ENCODE measurements at places on chromosomes 7 and 10.

DNA sequence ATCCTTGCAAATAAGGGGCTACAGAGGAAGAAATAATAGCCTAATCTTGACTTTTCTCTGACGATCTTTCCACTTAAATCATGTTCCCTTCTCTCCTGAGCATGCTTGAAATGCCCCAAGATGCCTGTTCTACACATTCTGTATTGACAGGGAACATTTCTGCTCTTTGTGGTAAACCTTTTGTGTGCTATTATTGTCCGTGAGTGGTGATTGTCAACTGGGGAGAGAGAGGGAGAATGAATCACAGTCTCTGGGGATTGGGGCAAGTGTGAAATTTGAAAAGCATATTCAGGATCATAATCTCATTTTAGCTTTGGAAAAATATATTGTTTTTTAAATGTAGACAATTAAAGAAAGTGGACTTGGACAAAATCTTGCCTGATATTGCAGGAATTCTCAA lies 20.6 kb downstream of the UBTD1 start:
- no peak for DNase-seq

GRCh38 chr7:128833148-128833945 lies 3.1 kb downstream of the FLNC start:
- DNase-seq, result no peak

- no peak for DNase-seq
Observed at GRCh38 chr10:92757066-92757710, 67.4 kb downstream of the HHEX start.

- DNase-seq, result no peak
Observed at GRCh38 chr10:71312811-71313789, 6.0 kb upstream of the SLC29A3 start.

- DNase-seq, result no peak
Observed at GRCh38 chr7:17998692-17999091, 29.0 kb downstream of the PRPS1L1 start.

DNA sequence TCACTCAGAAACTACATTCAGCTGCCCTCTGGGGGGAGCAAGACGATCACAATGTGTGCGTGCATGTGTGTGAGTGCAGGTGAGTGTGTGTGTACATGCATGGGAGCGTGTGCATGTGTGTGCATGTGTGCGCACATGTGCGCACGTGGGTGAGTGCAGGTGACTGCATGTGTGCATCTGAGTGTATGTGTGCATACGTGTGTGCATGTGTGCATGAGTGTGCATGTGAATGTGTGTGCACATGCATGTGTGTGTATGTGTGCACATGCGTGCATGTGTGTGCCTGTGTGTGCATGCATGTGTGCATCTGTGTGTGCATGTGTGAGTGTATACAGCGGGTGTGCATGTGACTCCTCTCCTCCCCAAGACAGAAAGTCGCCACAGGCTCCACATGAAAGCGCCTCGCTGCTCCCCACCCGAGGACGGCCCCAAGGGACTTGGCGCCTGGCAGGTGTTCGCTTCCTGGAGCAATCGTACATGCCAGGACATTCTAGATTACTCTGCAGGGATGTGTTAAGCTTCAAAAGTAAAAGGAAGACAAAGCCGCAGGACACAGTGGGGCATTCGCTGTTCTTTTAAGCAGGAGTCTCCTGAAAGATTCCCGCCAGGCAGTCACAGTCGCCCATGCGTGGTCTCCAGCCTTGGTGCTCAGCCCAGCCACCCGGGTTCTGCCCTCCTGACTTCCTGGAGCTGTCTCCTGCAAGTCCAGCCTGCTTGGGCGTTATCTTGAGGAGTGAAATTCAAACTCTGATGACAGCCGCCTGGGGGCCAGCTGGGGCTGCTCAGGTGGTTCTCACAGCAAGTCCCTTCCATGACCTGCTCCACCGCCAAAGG lies 42.0 kb upstream of the ADGRA1 start:
- DNase-seq, result no peak

DNA sequence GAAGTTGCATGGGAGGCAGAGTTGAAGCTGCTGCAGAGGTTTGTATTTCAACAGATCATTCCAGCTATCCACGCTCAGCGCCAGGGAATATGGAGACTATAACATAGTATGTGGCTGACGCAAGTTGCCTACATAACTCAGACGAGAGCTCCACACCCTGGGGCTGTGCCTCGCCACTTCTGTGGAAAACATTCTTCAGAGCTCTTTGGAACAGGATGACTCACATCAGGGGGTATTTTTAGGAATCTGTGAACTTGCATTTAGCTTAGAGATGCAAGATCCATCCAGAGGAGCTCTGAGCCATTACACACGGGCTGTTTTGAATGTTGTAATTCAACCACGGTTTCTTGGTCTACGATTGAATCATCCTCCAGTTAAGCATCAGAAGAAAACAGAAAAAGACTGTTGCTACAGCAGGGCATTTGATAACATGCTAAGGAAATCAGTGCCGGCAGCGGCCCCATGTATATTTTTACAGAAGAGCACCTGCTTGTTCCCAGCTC lies 481.5 kb upstream of the AKR1E2 start:
- DNase-seq, result no peak

DNA sequence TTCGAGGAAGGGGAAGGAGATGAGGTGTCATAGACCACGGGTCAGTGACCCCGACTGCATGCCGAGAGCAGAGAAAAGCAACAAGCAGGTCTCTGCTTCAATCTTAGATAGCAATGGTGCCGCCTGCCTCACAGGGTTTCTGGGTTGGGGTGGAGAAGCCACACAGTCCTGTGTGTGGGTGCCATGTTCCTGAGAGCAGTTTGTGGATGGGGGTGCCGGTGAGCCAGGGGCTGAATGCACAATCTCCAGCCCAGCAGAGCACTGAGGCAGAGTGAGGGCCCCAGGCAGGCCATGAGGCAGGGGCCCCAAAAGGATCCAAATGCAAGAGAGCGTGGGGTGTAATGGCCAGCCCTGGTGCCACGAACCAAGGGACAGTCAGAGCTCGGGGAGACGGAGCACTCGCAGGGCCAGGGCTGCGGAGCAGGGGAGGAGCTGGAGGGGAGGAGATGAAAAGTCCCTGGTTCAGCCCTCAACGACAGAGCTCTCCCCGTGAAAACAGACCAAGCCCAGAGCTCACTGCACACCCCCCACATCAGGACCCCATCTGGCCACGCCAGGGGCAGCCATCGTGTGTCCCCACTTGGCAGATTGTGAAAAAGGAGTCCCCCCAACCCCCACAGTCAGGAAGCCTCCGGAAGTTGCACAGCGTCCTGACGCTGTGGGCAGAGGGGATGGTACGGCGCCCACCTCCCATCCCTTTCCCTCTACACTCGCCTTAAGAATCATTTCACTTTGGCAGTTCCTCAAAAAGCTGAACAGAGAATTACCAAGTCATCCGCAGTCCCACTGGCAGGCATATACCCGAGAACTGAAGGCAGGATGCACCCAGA lies 19.9 kb downstream of the WDR86 start:
- no peak for DNase-seq
